HS-5 (cell line): ENCODE measurements at places on chromosomes 6 and 20.

DNA sequence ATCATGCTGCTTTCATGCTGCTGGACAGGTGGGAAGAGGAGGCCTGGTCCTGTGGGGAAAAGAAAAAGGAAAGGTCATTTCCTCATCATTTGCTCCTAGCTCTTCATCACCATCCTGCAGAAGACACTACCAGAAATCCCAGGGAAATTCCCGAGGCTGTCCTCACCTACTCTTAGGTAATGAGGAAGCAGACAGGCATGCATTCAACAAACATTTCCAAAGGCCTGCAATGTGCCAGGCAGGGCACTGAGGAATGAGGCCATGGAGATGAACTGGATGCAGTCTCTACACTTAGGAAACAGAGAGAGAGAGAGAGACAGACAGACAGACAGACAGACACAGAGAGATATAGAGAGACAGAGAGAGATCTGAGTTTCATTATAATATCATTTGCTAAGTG is 83.0 kb upstream of the MRPS10 start:
- no peak for DNase-seq

- no peak for DNase-seq
These were observed 19.9 kb downstream of the GLYATL3 start for GRCh38 chr6:49519660-49520059.

- no peak for DNase-seq
These were observed 64.2 kb upstream of the CCN6 start for GRCh38 chr6:111989743-111990142.

DNA sequence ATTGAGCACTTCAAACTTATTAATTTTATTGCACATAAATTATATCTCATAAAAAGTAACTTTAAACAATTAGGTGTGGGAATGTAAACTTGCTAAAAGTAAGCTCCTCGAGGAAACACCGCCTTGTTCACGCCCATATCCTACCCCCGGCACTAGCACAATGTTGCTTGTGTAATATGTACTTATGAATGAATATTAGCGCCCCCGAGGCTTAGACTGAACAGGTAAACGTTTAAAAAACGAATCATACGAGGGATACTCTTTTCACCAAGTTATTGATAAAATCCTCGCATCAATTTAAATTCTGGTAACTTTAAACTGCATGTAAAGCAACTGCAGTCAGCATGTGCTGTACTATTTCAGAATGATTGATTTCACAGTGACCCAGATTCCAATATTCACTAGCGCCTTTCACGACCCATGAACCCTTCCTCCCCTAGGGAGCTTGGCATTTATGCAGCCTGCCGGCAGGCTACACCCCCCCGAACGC is 637 bp downstream of the TFB1M start:
- peak; percentile 16 for DNase-seq

- DNase-seq, result no peak
These were observed 400.4 kb upstream of the PTCHD4 start for GRCh38 chr6:48511378-48511777.

DNA sequence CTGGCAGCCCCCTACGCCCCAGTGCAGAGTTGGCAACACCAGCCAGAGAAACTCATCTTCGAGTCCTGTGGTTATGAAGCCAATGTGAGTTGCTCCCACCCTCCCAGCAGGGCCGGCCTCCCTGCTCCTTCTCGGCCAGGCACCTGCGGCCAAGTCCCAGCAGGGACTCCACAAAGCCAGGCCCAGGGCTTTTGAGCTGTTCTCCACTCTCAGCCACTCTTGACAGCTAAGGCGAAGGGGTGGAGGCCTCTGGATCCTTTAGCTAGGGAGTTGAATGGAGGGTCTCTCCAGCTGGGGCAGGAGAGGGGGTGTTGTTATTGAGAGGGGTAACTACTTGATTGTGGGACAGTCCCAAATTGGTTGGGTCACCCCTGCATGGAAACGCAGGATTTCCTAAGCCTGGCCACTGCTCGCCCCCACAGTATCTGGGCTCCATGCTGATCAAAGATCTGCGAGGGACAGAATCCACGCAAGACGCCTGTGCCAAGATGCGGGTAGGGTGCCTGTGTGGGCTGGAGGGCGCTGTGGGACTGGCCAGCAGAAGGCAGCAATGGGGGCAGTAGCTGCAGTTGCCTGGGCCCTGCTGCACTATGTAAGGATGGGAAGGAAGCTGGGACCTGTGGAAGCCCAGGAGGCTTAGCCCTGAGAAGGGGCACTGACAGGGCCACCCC is 58.3 kb downstream of the TCP11 start:
- DNase-seq, result no peak

GRCh38 chr6:118285791-118286190 is 262.3 kb upstream of the PLN start:
- no peak for DNase-seq

GRCh38 chr6:15303920-15304291 is 58.0 kb downstream of the JARID2 start:
- DNase-seq, result no peak

DNA sequence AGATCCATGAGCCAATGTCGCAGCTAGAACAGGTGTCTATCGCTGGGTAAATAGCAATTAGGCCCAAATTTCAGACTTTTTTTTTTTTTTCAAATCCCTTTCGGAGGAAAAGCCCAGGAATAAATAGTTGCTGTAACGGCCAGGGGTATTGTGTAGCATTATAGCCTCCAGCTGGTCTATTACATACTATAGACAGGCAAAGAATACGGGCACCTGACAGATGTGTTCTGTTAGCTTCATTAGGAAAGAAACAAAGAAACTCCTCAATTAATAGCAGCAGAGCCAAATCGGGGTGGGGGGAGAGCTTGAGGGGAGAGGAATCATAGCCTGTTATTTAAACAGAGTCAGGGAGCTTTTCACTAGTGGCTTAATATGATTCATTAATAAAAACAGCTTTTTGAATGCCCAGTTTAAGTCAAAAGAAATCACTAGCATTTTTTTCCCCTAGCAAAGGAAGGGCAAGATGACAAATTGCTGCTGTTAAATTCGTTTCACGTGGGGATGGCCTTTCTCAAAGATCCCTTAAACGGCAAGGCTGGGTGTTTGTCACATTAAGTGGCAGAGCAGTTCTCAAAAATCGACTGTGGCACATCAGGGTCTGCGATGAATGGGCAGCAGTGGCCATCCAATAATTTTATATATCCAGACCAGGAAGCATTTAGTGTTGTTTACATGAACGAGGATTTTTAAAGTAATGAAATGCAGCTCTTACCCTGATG is 139.4 kb downstream of the ID4 start:
- DNase-seq, result no peak

- DNase-seq, result no peak
These were observed 1.0 kb upstream of the DUSP22 start for GRCh38 chr6:291204-291696.

DNA sequence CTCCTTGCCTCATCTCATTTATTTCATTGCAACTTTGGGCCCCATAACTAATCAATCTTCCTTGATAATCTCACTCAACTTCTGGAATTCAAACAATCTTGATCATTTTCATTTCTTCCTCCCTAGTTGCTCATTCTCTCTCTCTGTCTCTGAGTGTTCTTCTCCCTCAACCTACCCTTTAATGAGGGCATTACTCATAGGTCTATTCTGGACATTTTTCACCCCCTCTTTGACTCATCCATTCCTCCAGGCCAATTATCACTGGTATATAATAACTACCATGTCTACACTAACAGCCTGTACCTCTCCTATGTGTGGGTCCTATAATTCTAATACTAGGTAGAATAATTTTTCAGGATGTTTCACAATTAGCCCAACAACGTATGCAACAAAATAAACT is 78.8 kb downstream of the COL21A1 start:
- DNase-seq, result no peak

DNA sequence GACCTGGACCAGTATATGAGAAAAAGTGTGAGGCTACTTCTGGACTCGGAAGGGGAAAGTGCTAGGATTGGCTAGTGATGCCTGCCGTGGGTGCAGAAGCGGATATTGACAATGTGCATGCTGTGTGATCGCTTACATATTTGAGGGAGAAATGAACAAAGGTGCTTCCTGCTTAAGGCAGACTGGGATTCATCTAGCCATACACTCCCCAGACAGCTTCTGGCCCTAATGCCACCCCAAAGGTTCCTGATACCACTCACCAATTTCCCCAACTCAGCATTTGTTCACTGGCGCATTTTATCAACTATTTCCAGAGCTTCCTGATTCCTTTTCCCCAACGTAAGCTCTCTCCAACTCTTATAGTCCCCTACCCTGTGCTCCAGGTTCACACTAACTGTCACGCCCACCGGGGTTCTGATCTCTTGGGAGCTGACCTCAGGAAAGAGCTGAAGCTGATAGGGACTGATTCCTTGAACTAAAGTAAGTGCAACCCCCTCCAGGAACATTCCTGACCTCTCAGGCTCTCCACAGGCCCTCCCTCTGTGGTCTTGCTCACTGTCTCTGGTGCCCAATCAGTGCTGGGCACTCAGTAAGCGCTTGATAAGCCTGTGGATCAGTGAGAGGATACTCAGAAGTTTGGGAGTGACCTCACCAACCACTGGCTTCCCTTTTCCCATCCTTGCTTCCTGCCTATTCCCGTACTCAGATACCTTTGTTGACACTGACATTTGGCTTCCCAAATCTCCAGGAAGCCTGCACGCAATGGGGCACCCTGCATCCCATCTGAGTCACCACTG is 73.3 kb downstream of the MRPL14 start:
- peak; percentile 91 for DNase-seq

DNA sequence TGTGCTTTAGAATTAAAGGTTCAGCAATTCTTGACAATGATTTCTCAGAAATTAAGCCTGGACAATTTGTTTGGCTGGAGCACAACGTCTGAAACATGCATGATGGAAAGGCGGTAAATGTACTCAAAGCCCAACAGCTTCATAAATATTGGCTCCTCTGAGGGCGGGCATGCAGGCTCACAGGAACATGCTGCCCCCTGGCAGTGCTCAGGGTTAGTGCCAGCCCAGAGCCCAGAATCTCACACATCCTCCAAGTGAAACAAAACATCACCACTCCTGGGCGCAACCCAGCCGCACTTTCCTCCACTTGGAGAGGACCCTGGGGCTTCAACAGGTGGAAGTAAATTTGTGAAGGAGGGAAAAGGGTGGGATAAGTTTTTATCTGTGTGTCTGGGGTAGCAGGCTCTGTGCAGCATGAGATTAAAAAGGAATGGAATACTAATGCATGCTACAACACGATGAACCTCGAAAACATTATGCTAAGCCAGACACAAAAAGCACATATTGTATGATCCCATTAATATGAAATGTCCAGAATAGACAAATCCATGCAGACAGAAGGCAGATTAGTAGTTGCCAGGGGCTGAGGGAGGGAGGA is 54.1 kb upstream of the PTPRT start:
- DNase-seq, result no peak

- DNase-seq, result no peak
These were observed 37.5 kb upstream of the REV3L start for GRCh38 chr6:111520524-111520923.
